ENCODE measurements at places on chromosomes 3 and 15.

DNA sequence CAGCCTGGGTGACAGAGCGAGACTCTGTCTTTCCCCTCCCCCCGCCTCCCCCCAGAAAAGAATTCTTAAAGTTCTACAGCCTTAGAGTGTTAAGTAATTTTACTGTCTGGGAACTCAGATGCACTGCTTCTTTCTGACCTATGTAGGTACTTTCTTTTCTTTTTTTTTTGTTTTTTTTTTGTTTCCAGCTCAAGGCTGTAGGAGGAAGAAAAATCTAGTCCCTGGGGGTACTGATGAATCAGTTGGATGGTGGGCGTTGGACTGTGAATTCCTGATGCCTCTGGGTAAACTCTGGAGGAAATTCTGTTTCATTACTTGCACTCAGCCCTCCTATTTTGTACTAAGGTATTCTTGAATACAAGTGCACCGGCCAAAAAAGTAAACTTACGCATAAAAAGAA, 10.8 kb downstream of the GHRL start:
- DNase-seq = peak; percentile 24

GRCh38 chr3:47581422-47581821, 2.8 kb upstream of the CSPG5 start:
- DNase-seq = no peak

- no peak for DNase-seq
These were observed 1.2 kb downstream of the IFT122 start for GRCh38 chr3:129441215-129441614.

GRCh38 chr15:74808840-74809229, 3.8 kb upstream of the LMAN1L start:
- DNase-seq = no peak

DNA sequence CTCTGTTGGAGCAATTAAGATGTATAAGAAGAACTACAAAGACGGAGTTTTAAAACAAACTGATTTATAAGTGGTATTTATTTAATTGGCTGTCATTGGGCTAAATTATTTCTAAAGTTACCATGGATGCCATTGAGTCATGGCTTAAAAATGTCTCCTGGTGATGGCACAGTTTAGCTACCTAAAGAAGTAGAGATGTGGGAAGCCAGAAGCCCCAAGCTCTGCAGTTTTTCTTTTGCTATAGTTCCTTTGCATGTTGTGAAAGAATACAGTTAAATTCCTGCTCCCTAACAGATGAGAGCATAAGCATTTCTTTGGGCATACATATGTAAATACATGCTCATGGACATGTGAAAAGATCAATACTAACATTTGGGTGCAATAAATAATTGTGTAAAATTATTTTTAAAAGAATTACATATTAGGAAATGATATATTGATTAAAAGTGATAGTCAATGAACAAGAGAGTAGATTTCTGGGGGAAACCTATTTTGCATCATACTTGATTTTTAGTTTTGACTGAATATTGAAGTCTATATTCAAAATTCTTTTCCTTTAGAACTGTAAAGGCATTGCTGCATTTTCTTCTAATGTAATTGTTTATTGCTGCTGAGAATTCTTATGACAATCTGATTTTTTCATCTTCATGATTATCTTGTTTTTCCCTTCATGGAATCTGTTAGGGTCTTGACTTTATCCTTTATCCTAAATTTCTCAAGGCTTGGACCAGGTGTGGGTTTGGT, 2.1 kb downstream of the OPA1 start:
- no peak for DNase-seq

- peak; percentile 56 for DNase-seq
These were observed 4.1 kb upstream of the COX17 start for GRCh38 chr3:119681279-119681678.

- DNase-seq = no peak
These were observed 40.5 kb downstream of the FAM174B start for GRCh38 chr15:92614791-92615785.

GRCh38 chr15:58383876-58384275, 47.9 kb upstream of the LIPC start:
- DNase-seq = no peak

DNA sequence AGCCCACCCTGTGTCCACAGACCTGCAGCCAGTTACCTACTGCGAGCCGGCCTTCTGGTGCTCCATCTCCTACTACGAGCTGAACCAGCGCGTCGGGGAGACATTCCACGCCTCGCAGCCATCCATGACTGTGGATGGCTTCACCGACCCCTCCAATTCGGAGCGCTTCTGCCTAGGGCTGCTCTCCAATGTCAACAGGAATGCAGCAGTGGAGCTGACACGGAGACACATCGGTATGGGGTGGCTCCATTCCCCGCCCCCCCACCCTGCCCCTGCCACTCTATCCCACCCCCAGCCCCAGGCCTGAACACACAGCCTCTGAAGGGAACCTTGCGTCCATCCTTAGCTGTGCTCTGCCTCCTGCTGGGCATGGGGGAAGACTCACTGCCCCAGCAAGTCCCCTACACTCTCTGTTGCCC, 73.2 kb downstream of the AAGAB start:
- DNase-seq = no peak
